ENCODE measurements at places on chromosomes 12 and 14.

- no peak for DNase-seq
Observed at GRCh38 chr12:3744229-3744901, 8.5 kb downstream of the CRACR2A start.

- no peak for DNase-seq
Observed at GRCh38 chr12:95590775-95591174, 39.5 kb upstream of the USP44 start.

DNA sequence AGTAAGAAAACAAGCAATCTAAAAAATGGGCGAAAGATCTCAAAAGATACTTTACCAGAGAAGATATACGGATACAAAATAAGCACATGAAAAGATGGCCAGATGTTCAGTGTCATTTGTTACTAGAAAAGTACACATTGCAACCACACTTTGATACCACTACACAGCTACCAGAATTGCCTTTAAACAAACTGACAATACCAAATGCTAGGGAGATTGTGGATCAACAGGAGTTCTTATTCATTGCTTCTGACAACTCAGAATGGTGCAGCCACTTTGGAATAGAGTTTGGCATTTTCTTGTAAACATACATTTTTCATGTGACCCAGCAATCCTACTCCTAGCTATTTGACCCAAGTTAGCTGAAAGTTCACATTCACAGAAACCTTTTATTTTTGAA is 136.3 kb downstream of the FUT8 start:
- DNase-seq = no peak

DNA sequence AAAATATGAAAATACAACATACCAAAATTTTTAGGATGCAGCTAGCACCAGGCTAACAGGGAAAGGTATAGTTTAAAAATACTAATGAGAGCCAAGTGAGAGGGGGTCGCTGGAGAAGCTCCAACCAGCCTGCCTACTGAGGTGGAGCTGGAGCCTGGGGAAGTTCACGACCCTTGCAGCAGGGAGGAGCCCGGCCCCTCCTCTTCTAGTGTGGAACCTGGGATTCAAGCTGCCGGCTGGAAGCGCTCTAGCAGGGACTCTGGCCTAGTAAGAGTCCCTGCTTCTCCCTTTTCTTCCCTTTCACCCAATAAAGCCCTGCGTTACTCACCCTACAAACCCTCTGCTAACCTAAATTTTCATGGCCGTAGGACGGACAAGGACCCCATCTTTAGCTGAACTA is 5.0 kb upstream of the KCNK13 start:
- DNase-seq = no peak

GRCh38 chr12:102900389-102900788 is 16.7 kb downstream of the PAH start:
- DNase-seq = no peak

All from cortex of kidney (tissue), 1 donor.